Stimulated activated CD8-positive, alpha-beta memory T cell treated with anti-CD3 and anti-CD28 coated beads, Interleukin-7, amount 100 ng/mL, for 24 hours (primary cell): ENCODE measurements at places on chromosomes 1 and 21.

GRCh38 chr1:156502894-156503697, 2.5 kb upstream of the MEF2D start:
- no peak for DNase-seq

DNA sequence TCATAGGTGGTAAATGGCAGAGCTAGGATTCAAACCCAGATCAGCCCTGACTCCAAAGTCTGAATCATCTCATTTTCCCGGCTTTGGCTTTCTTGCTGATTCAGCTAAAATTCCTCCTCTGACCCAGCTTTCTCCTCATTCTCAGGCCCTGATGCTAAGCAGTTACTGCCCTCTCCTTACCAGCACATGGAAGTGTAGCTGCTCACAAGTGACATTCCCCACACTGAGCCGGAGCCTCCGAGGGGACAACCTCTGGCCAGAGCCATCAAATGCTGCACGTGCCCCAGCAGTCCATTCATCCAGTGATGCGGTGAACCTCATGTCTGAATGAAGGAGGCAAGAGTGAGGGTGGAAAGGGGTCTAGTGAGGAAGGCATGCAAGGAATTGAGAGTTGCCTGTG, 11.1 kb downstream of the ITGA10 start:
- DNase-seq: no peak

DNA sequence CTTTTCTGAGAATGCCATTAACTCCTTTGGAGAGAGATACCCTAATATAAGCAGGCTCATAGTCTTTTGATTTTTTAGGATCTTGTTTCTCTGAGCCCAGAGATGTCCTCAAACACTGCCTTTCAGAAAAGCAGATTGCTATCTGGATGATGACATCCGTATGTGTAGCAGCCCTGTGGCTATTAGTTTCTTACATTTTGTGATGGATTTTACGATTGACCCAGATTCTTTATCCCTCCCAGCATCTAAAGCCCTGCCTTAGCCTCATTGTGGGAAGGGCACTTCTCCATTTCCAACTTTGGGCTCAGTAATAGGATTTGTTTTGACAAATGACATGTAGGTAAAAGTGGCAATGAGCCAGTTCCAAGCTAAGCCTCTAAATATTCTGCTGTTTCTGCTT, 300.3 kb downstream of the TTLL7 start:
- no peak for DNase-seq

DNA sequence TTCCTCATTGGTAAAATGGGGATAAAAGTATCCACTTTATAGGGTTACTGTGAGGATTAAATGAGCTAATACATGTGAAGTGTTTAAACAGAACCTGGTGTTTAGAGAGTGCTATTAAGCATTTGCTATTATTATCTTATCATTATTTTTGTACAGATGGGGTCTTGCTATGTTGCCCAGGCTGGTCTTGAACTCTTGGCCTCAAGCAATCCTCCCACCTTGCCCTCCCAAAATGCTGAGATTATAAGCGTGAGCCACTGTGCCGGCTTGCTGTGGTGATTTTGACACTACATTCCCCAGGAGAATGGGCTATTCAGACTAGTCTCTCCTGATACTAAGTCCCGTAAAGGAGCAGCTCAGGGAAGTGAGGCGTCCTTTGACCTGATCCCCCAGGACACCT, 6.3 kb upstream of the ARHGEF10L start:
- DNase-seq: no peak

GRCh38 chr21:38857152-38857825, 51.6 kb downstream of the ETS2 start:
- DNase-seq: no peak

DNA sequence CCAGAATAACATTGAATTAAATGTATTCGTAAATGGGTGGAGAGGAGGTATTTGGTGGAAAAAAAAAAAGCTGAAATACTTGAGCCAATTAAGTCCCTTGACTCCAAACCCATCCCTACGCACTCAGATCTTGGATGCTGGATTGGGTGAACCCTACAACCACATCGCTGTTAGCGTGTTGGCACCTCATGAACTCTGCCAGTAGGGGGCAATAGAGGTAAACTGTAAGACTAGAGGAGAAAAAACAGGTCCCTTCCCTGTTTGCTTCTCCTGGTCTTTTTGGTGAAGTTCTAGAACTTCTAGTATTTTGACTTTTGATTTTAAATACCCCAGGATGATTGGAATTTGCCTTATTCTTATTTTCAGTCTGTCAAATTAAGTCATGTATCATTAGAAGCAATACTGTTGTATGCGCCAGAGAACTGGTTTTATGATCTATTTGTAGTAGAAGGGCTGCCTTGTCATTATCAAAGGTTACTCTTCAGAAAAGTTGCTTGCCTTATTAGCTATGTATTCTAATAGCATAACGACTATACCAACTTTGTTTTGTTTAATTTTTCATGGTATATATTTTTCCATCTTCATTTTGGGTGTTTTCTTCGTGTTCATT, 1.9 kb upstream of the OR13G1 start:
- DNase-seq: no peak

DNA sequence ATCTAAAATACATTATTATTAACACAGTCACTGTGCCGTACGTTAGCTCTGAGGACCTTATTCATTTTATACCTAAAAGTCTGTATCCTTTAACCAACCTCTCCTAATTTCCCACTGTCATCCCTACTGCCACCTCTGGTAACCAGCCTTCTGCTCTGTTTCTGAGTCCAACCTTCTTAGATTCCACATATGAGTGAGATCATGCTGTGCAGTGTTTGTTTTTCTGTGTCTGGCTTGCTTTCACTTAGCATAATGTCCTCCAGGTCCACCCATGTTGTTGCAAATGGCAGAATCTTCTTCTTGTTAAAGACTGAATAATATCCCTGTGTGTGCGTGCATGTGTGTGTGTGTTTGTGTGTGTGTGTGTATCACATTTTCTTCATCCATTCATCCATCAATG, 64.2 kb downstream of the ETS2 start:
- no peak for DNase-seq

DNA sequence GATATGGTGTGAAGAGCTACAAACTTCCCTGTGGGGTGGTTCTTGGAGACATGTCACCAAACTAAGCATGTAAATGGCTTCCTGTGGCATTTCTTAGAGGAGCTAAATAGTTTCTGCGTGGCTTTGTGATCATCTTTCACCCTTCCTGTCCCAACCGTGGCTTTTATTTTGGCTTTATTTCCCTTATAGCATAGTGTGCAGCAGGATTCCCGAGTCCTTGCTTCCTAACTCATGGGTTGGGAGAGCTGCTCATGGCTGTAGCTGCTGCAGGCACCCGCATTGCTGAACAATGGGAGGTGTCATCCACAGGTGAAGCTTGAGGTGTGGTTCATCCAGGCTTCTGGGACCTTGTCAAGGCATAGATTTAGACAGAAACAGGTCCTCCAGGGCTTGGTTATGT, 192.0 kb downstream of the SDCCAG8 start:
- no peak for DNase-seq

DNA sequence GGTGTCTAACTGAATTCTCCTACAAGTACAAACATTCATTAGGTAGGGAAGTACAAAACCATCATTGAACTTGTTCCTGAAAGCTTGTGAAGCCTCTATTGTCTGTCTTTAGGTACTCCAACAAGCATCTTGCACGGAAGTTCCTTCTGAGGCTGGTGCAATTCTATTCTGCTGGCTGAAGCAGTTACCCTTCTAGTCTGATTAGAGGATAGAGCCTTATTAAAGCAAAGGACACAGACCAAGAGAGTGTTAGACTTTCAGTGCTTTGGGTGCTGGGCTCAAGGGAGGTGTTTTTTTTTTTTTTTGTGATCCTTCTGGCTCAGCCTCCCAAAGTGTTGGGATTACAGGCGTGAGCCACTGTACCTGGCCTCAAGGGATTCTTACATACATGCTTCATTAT, 43.8 kb downstream of the HHAT start:
- no peak for DNase-seq

DNA sequence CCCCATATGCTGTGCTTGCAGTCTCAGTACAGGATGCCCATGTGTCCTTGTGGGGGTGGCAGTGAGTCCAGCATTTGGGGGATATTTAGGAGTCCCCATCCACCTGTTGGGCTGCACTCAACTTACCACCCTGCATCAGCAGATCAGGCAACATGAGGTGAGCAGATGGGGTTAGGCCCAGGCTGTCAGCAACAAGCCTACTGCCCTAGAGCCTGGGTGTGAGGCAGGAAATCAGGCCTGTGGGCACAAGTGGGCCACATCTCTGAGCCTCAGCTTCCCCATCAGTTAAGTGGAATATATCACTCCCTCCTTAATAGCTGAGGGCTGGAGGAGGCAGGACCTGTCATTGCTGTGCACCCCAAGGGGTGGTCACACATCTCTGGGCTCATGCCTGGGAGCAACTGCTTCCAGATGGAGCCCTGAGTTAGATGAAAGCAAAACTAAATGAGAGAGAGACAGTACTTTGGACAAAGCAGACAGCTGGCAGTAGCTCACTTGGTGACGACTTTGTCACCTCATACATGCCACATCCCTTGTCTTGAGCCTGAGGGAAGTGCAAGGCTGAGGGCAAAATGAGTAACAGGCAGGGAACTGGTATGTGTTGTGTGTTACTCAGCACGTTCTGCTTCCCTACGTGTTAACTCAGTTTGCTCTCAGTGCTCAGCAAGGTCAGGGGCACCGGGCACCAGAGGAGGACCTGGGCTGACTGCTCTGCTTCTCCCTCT, 48.4 kb downstream of the TRIM11 start:
- no peak for DNase-seq

- DNase-seq: no peak
Measured at GRCh38 chr21:44753357-44753756, 42.0 kb upstream of the TSPEAR start.

DNA sequence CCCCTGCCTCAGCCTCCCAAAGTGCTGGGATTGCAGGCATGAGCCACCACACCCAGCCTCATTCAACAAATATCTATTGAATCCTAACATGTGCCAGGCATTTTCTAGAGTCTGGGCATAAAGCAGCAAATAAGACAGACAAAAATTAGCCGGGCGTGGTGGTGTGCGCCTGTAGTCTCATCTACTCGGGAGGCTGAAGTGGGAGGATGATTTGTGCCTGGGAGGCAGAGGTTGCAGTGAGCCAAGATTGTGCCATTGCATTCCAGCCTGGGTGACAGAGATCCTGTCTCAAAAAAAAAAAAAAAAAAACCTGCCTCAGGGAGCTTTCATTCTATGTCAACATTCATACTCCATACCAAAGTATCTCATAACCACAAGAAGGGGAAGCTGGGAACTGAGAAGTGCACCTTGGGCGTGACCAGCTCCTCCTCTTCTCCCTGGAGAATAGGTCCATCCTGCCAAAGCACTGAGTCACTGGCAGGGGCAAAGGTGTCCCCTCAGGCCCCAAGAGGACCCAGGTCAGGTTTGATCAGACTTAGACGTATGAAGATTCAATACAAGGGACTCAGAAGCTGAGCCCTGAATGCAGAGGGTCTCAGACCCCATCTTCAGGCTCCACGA, 36.8 kb upstream of the PPP1R15B start:
- DNase-seq: no peak

DNA sequence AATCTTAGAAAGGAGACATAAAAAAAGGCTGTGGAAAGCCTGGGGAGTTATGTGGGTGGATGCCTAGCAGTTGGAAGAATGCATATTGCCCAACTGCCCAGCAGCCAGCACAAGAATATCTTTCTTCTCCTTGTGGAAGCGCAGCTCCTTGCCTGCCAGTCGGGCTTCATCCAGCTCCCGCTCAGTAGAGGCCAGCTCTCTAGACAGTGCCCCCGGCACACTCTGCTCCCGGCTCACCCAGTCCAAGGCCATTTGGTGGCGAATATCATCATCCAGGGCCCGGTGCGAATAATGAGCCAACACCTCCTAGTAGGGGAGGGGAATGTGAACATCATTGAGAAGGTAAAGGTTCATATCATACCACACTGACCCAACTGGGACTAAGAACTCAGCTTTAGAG, 9.0 kb upstream of the RBM8A start:
- DNase-seq: no peak

- DNase-seq: no peak
Measured at GRCh38 chr21:28587748-28588147, 404.9 kb downstream of the LTN1 start.

DNA sequence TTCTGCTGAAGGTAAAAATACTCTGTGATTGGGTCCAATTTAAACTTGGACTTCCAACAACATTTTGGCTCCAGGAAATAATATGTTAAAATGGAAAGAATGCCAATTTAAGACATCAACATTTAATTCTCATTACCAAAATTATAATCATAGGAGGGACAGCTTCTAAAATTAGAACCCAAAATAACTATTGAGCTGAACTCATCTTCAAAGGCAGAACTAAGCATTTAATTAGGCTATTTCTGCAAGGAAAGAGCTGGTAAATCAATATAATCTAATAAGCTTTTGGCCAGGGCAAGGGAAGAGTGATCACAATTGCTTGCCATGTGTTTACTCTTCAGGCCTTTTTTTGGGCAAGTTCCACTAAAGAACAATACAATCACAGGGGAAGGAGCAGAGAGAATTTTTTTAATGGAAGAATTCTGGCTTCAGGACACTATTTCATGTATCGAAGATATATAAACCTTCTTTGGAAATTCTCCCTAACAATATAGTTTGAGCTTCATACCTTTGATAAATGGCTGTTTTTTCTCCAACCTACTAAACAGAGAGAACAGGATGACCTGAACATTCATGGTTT, 133.1 kb upstream of the PTBP2 start:
- DNase-seq: no peak

DNA sequence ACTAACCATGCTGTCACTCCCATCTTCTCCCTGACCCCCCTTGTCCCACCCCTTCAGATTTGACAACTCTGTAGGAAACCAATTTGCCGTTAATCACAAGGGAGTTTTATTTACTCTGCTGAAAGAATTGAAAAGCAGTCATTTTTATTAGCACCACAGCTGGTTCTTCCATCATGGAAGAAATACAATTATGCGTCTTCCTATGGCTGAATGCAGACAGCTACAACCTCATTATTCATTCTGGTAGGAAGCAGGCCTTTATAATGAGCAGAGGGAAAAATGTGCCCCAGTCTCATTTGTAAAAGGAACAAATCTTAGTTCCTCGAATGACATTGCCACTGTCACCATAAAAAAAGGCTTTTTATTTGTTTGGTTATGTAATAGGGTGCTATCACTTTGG, 35.2 kb downstream of the JUN start:
- DNase-seq: no peak

DNA sequence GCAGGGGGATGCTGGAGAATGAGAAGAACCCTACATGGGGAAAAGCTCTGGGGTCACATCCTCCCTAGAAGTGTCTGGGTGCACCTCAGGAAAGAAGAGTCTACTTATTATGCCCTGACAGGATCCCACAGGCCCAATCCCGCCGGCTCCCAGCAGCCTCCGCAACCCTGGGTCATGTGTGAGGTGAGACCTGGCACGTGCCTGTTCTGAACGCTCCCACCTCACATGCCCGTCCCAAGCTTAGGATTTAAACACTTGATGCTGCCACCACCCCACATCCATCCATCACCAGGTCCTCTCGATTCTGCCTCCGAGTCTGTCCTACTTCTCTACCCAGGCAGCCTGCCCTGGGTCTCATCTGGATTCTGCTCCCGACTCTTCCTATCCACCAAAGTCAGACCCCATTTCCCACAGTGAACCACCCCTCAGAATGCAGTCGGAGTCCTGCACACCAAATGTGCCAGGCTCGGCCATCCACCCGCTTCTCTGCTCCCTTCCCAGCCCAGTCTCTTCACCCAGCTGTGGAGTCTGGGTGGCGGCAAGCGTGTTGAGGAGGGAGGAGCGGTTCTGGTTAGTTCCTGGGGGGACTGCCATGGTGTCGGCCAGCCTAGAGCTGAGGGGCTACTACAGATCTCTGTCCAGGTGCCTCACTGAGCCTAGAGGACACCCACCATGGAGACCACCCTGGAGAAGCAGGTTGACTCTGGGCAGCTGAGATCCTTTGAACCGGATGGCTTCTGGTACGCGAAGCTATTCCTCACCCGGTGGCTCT, 23.9 kb downstream of the SLC2A1 start:
- no peak for DNase-seq
